ENCODE measurements at places on chromosomes 3 and 15.
A peak's percentile ranks its signal among the peaks of the same experiment; 100 is the strongest.

DNA sequence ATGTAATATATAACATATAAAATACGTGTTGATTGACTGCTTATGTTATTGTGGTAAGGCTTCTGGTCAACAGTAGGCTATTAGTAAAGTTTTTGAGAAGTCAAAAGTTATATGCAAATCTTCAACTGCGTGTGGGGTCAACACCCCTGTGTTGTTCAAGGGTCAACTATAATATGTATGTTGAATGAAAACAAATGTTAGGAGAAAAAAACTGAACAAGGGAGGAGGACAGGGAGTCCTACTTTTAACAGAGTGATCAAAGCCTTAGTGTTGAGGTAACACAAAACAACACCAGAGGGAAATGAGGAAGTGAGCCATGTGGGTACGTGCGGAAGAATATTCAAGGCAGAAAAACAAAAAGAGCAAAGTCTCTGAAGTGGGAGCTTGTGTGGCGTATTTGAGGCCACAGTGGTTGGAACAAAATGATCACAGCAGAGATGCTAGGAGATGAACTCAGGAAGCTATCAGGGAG, 62.5 kb downstream of the SFMBT1 start:
- no peak for DNase-seq

- DNase-seq: no peak
Measured at GRCh38 chr3:122903171-122903570, 108.3 kb downstream of the SLC49A4 start.

- DNase-seq: no peak
Measured at GRCh38 chr3:148360051-148360450, 337.7 kb upstream of the AGTR1 start.

DNA sequence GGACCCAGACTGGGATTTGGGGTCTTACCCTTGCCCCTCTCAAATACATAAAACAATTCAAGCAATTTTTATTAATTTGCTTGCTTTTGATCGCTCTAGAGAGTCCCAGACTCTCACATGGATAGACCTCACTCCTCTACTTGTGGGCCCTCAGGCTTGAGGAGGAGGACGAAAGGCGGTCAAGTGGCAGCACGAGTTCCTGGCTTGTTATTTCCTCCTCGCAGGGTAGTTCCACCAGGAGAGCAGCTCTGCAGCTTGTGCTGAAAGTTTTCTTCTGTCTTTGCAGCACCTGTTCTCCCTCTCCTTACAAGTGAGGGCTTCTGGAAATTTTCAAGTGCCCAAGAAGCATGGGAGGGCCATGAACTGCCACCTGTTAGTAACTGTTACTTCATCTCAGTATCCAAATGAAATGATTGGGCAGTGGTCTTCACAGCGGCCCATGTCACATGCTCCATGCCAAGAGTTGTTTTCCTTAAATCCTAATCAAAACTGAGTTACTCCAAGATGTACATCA, 22.7 kb downstream of the ABI3BP start:
- DNase-seq: no peak

GRCh38 chr3:143041903-143042302, 40.5 kb downstream of the U2SURP start:
- DNase-seq: no peak

DNA sequence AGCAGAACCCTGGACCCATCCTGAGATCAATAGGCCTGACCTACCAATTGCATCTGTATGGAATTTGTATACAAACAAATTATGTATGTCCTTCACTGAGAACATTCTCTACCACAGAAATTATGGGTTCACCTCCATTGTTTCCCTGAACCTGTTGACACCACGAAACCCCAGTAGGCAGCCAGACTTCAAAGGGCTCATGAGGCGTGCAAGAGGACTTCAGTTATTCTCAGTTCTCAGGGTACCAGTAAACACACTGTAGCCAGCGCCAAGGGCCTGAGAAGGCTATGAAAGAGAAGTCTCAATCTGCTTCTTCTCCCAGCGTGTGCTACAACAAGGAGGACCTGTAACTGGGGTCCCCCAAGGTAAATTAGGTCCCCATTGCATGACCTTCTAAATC, 254.9 kb upstream of the GOLGA6L4 start:
- DNase-seq: no peak

- DNase-seq: peak; percentile 39
Measured at GRCh38 chr15:41438206-41438605, 21.3 kb downstream of the RTF1 start.

DNA sequence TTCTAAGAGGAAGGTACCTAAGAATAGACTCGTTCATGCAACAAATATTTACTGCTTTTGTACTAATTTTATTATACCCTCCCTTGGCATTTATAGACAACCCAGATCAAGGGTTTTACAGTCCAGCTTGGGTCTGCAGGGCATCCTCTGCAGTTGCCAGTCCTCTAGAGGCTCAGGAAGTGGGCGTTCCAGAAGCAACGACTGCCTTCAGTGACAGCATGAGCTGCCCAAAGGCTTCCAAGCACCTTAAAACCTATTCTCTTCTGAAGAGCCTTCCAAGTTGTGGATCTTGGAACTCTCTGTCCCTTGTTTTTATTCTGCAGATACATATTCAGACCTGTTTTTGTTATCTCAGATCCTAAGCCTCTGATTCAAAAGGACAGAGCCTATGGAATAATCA, 95.6 kb downstream of the RAD18 start:
- no peak for DNase-seq

- DNase-seq: no peak
Measured at GRCh38 chr3:72101494-72101893, 316.5 kb upstream of the PROK2 start.

DNA sequence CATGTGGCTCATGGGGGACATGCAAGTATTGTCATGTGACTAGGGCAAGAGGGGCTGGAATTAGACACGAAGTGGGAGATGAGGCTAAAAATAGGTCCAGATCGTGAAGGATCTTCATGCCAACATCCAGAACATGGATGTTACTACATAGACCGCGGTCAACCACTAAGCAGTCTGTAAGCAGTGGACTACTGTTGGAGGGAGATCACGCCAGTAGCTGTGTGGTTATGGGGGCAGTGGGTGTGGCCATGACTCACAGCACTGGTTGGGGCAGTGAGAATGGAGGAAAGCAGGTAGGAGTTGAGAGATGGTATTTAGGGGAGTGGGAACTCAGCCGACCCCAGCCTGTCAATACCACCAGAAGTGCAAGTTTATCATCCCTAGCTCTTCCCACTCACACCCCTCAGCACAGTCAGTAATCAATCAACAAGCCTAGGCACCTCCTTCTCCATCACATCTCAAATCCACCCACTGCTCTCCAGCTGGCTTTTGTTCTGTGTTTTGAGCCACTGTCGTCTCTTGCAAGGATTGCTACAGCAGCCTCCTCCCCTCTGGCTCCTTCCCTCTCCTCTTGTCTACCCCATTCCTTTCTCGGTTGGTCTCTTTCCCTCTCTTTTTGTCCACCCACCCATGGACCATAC, 107.2 kb upstream of the ABHD17C start:
- DNase-seq: peak; percentile 43

GRCh38 chr3:143814443-143814889, 33.8 kb downstream of the SLC9A9 start:
- DNase-seq: no peak

DNA sequence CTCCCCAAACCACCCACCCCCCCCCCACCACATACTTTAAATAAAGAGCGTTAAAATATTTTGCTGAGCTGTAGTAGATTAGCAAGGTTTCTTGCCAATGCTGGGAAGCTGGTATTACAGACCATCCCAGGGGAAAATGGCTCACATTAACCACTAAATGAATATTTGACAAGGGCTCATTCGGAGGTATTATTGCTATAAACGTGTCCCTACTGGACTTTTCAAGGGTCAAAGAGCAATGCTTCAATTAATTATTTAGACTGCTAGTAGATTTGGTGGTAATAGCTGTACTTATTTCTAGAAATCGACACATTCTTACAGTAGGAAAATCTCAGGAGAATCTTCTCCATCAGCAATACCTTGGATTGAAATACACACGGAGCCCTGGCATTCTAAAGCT, 5.2 kb downstream of the SOX2 start:
- DNase-seq: no peak

- no peak for DNase-seq
Measured at GRCh38 chr15:74817370-74817737, 4.7 kb downstream of the LMAN1L start.

- no peak for DNase-seq
Measured at GRCh38 chr3:89414270-89414669, 306.8 kb downstream of the EPHA3 start.

GRCh38 chr15:49439678-49440395, 16.8 kb downstream of the FGF7 start:
- no peak for DNase-seq

DNA sequence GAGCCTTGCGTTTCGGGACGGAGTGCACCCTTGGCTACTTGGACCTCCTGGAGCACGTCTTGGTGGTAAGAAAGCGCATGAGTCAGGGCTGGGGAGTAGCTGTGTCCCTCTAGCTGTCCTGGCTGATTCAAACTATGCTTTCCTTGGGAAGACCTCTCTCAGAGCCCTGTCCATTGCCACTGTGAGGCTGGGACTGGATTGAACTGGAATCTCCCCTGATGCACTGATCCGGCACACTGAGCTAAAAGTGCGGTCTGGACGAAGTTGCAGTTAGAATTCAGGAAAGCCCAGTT, 232.6 kb upstream of the TPM1 start:
- DNase-seq: no peak

DNA sequence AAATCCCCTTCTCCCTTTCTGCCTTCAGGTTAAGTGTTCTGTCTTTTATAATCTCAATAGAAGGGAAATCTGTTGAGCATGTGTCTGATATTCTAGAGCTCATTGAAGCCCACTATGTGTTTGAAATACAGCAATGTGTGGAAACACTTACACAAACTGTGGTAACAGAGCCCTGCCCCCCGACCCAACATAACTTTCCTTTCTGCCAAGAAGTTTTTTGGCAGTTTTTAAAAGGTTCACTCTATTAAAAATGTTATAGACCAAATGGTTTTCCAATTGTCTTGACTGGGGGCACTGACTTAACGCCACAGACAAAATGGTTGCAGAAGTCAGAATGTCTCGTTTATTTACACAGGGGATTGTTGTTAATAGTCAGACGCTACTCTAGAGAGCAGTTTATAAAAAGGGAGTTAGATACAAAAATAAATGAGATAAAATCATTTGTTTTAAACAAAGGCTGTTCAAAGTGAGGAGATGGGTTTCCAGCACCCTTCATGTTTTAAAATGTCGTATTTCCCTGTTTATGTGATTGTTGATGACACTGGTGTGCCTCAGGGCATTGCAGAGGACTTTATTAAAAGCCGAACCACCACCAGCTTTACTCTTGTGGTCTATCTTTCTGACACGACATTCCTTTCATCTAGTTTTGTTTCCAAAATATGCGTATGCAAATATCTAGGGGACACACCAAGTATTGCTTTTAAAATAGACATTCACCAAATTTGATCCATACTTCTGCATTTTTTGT, 26.7 kb upstream of the GREM1 start:
- DNase-seq: no peak

- DNase-seq: no peak
Measured at GRCh38 chr3:178325330-178325729, 210.9 kb upstream of the KCNMB2 start.

DNA sequence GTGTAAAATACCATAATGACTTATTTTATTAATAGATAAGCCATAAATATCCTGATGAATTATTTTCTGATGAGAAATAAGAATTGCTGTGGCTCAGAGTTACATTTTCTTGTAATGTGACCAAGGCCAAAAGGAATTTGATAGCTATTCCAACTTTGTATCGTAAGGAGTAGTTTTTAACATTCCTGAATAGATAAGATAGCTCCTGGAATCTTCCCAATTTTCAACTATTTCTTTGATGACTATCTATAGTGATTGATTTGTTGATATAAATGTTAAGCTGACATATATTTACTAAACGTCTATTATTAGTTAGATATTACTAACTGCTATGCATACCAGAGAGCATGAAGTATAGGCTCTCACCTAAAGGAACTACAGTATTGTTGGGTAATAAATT, 49.1 kb upstream of the SATB1 start:
- DNase-seq: no peak

DNA sequence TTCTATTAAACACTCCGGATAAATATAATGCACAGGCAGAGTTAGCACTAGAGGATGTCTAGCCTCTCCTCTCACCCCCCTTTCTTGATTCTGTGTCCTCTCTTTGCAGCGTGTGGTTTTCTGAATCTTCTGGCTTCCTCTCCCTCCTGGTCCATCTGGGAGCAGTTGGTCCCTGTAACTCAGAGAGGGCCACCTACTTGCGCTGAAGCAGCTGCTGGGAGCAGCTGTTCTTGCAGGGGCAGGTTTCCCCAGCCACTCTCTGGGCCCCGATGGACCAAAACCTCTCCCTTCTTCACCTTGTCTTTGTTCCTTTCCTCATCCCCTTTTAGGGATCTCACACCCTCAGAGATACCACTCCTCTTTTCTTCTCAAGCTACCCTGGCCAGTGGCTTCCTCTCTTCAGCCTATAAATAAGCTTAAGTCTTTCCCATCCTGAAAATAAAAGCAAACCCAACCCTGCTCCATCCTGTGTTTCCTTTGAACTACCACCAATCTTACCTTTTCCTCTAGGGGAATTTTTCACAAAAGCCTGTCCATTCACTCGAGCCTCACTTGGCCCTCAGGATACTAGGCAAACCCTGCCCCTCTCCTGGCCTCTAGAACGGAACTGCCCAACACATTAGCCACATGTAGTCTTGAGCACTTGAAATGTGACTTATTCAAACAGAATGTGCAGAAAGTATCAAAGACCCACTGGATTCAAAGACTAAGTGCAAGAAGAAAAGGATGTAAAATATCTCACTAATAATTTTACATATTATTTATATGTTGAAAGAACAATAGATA, 59.7 kb downstream of the STARD5 start:
- no peak for DNase-seq

- no peak for DNase-seq
Measured at GRCh38 chr3:60435941-60436650, 815.2 kb downstream of the FHIT start.

- no peak for DNase-seq
Measured at GRCh38 chr15:65423976-65424679, 1.4 kb upstream of the IGDCC4 start.

DNA sequence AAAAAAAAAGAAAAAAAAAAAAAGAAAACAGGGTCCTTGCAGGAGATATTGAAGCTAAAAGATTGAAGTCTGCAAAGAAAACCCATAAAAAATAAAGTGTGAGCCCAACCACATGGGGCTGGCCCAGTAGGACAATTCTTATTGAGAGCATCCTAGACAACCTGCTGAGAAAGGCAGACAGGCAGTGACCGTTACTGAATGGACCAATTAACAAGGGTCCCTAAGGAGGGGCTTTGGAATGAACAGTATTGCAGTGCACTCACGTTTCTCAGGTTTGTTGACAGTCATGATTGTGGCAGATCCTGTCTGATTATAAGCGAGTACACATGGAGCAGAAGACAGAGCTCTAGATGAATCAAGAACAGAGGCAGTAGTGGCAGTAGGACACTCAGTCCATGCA, 168.6 kb downstream of the LSAMP start:
- DNase-seq: no peak

- no peak for DNase-seq
Measured at GRCh38 chr3:162141272-162141791, 644.7 kb downstream of the OTOL1 start.

DNA sequence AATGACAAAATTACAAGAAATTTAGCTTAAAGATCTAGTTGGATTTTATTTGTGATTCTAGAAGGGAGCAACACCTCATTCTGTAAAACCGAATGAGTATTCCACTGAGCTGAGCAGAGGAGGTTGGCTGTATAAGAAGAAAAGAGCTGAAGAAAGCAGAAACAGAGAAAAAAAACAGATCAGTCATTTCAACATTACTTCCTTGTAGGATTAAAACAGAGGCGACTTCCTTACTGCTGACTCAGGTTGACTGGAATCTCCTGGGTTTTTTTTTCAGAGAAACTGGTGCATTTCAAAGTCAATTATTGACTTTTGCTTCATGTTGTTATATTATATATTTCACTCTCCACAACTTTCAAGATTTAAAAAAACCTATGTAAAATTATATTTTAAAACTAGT, 368.1 kb upstream of the UBE2E2 start:
- DNase-seq: no peak
